ENCODE measurements at places on chromosomes 6 and 20.

DNA sequence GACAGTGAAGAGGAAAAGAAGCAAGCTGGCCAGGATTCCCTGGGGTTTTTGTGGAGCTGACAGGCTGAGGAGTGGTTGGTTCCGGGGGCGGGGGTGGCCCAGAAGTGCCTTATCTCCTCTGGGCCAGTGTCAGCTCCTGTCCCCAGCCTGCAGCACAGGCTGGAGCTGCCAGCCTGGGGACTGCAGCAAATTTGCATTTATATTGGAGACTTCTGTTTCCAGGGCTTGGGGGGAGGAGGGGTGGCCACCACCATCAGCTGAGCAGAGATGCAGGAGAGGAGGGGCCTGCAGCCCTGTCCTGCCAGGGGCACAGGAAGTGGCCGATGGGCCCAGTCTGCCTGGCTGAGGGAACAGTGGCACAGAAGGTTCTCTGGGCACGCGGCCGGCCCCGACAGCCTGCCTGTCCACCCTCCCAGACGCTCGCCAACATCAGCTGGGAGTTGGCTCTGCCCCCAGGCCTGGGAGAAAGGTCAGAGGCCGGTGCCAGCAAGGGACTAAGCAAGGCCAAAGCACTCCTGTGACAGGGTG is 24.3 kb upstream of the SCRT2 start:
- DNase-seq, result no peak

DNA sequence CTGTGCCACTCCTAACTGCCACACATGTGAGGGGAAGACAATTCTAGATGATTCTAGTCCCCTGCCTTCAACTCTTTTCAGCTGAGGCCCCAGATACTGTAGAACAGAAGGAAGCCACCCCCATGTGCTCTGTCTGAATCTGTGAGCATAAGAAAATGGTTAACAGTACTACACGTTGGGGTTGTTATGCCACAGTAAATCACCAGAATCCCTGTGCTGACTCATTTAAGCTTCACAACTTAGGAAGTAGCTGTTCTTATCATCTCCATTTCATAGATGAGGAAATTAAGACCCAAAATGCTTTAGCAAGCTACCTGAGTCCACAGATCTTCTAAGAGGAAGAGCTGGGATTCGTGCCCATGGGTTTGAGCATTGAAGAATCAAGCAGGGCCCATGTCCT is 27.4 kb upstream of the SCRT2 start:
- DNase-seq, result no peak

DNA sequence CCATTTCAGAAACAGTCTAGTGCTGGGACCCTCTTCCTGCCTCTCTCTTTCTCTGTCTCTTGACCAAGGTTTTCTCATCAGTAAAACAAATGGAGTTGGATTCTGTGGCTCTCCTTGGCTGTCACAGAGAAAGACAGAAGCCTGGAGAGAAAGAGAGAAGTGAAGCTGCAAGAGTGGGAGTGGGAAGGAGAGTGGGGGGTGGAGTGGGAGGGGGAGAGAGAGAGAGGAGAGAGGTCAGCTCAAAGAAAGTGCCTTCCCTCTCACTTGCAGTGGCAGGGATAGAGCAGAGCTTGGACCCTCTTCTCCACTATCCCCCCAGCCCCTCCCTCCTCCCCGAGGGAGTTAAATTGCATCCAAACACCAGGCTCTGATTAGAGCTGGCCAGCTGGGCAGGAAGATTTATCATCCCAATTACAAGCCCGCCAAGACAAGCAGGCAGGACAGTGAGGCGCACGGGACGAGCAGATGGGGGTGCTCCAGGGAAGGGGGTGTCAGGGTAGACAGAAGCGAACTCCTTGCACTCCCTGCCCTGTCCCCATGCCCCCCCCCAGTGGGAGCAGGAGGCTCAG is 74.3 kb downstream of the CD40 start:
- DNase-seq, result peak; percentile 63

- DNase-seq, result no peak
These were observed 213.8 kb downstream of the ERMARD start for GRCh38 chr6:169965239-169965638.

- DNase-seq, result no peak
These were observed 86.5 kb upstream of the TNFAIP3 start for GRCh38 chr6:137780447-137781034.

DNA sequence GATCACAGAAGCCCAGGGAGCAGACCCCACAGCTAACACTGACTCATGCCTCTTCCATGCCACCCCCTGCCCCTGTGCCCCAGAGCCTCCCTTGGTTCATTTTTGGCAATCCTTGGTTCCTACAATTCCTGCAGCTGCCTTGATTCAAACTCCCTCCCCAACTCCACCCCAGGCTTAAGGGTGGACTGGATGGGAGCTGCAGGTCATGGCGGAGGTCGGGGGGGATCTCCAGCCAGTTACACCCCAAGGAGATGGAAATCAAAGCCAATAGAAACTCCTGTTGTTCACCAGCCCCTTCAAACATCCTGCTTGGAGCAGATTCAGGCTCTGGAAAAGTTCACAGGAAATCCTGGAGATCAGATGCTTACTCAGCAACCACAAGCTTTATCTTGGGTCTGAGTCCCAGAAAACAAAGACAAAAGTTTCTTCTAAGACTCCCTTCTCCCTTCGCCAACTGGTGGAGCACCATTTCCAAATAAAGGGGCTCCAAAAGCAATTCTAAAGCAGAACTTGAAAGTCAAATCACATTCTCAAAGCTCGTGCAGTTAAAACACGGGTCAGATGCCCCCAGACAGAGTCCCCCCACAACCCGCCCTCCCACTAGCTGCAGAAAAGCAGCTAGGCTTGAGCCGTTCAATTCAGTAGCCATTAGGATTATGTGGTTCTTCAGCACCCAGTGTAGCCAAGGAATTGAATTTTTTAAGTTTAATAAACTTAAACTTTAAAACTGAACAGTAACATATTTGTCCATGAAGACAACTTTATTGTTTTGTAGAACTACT is 149.5 kb downstream of the ANKRD60 start:
- no peak for DNase-seq

DNA sequence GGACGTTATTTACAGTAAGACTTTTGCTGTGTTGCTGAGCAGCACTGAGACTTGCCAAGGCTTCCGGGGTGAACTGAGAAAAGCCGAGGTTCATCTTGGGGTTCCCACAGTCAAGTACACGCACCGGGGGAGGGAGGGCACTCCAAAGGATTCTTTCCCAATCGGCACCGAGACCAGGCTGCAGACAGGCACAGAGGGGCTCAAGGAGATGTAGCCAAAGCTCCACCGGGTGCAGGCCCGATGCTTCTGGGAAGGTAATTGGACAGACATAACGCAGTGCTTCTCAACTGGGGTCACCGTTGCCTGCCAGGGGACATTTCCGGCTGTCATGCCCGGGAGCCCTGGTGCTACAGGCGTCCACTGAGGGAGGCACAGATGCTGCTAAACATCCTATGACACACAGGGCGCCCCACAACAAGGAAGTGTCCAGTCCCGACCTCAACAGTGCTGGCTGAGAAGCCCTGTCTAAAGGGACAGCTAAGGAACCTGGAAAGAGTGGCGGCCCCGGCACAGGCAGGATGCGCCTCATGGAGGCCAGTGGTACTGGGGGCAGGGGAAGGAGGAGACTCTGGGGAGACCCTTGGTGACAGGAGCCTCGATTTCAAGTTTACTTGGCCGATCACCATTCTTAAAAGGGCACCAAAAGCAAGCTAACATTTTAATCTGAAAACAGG is 92.9 kb downstream of the RAMACL start:
- DNase-seq, result no peak

GRCh38 chr6:150128425-150128824 is 14.4 kb upstream of the PPP1R14C start:
- no peak for DNase-seq

GRCh38 chr20:33415948-33416347 is 14.6 kb upstream of the CDK5RAP1 start:
- DNase-seq, result no peak

GRCh38 chr20:59850018-59850641 is 83.3 kb downstream of the SYCP2 start:
- no peak for DNase-seq

All from right renal cortex interstitium (tissue), 3 donors.